ENCODE measurements at places on chromosomes 4 and X.

DNA sequence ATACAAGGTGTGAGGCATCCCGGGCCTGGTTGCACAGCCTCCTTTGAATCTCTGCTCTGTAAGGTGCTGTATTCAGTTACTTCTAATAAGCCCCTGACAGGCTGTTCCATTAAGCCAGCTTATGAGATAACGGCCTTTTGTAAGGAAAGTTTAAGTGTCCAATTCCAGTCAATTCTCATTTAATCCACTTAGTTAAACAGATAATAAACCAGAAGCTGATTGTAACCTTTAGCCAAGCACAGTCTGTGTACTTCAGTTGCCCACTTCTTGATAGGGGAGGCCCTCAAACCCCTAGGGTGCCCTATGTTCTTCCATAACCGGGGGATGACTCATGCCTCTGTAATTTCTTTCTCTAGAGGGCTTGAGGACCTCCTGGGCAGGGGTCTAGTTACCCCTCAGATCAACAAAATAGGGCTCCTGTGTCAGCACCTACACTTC lies 63.4 kb downstream of the RASL11B start:
- no peak for DNase-seq

DNA sequence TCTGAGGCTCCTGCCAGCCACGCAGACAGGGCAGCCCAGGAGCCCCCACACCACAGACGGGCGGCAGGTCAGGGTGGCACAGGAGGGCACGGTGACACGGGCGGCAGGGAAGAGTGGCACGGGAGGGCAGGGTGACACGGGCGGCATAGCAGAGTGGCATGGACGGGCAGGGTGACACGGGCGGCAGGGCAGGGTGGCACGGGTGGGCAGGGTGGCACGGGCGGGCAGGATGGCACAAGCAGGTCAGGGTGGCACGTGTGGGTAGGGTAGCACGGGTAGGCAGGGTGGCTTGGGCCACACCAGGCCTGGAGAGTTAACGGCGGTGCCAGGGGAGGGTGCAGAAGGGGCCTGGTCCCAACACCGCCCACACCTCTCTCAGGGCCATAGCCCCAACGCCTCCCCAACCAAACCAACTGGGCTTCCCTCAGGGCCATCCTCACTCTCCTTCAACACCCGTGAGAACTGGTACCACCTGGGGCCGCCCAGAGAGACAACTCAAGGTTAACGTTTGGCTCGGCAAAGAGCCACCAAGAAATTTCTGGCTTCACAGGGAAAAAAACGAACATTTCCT lies 3.4 kb downstream of the CTBP1 start:
- DNase-seq: no peak

DNA sequence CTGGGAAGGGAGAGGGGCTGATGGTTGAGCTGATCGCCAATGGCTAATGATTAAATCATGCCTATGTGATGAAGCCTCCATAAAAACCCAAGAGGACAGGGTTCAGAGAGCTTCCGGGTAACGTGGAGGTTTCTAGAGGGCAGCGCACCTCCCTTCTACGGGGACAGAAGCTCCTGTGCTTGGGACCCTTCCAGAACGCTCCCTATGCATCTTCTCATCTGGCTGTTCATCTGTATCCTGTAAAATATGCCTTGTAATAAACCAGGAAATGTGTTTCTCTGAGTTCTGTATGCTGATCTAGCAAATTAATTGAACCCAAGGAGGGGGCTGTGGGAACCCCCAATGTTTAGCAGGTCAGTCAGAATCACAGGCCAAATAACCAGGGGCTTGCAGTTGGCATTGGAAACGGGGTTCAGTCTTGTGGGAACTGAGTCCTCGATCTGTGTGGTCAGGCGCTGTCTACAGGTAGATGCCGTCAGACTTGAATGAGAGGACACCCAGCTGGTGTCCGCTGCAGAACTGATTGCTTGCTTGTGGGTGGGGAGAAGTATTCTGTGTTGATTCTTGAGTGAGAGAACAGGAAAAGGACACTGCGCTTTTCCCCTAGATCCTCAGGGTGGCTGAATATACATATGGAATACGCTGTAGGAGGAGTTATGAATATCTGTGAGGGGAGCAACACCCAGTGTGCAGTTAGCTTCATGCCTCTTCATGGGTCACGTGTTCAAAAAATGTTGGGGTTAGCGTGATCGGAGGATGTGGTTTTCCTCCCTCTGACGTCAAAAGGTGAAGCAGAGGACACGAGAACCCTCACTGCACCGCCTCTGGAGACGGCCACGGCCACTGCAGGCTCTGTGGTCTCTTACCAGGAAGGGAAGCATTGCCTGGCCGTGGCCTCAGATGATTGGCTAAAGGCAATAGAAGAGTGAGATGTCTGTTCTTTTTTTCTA lies 29.2 kb downstream of the HTT-AS start:
- no peak for DNase-seq

GRCh38 chr4:164012396-164013027 lies 518.0 kb downstream of the TMA16 start:
- no peak for DNase-seq

- DNase-seq: no peak
Observed at GRCh38 chr4:20528508-20528907, 171.8 kb upstream of the PACRGL start.

DNA sequence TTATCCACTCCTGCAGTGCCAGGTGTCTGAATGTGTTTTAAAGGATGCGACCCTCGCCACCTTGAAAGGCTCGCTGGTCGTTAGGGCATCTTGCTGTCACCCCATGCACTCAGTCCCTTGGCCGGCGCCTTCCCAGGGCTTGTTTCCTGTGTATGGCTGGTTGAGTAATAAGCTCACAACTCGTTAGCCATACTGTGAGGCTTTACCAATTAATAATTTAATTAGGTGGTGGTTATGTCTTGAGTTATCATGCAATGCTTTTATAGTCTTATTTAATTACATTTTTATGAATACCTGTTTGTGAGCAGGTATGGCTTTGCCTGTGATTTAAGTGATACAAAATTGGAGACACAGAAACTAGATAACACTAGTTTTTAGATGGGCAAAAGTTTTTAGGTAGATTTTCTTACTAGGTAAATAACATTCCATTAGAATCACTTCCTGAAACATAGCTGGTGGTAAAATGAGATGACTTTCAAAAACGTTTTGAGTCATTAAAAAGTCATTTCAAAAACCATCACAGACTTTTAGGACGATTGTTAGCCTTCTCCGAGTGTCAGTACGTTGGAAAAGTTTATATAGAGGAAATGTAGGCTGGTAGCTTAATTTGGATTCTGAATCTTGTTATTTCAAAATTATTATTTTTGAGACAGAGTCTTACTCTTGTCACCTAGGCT lies 18.2 kb downstream of the PTTG2 start:
- no peak for DNase-seq

DNA sequence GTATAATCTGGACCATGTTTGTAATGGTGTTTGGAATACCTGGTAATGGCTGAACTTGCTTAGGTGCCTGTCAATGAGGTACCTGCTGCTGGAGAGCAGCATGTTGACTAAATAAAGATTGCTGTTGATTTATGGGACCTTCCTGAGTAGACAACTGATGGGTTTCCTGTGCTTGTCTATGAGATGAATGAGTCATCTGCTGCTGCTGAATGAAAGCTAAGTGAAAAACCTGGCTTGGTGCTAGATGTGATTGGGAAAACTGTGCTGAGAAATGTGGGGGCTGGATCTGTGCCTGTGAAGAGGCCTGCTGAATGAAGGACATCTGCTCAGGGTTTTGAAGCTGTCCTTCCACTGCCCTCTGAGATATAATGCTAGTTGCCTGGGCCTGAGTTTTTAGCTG lies 69.6 kb downstream of the WNK3 start:
- DNase-seq: no peak

DNA sequence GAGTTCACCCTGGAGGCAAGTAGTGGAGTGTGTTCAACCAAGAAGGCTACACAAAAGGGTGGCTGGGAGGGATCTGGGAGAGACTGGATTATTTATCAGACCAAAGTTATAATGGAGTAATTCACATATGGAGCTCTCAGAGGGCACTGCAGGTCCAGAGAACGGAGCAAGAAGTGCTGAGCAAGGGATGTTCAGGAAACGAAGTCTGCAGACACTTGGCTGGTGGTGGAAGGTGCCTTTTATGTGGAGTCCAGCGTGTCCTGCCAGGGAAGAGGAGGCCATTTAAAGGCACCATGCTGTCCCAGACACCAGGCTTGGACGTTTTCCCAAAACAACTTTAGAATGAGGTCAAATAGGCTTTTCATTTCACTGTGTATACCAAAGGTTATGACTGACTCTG lies 130.1 kb downstream of the CEP135 start:
- DNase-seq: no peak

DNA sequence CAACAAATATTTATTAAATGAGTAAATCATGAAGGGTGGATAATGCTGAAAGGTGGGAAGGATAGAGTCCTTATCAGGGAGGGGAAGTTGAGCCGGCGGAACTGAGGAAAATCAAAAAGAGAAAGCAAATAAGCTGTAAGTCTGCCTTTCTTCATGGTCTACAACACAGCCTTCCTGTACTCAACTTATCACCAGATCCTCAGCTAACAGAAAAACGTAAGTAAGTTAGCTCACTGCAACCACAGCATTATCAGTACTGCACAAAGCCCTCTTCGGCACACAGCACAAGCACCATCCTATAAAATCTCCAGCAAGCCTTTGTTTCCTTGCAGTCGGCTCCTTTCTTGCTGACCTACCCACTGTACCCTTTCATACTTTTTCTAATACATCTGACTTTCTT lies 70.3 kb downstream of the CRMP1 start:
- DNase-seq: no peak

- no peak for DNase-seq
Observed at GRCh38 chr4:6029254-6029653, 11.0 kb upstream of the C4orf50 start.

DNA sequence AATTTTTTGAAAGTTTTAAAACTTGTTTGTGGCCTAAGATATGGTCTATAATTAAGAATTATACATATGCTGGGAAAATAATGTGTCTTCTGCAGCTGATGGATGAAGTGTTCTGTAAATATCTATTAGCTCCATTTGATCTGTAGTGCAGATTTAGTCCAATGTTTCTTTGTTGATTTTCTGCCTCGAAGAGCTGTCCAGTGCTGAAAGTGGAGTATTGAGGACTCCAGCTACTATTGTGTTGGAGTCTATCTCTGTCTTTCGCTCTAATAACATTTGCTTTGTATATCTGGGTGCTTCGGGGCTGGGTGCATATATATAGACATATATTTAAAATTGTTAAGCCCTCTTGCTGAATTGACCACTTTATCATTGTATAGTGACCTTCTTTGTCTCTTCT lies 2127.3 kb downstream of the PCDH7 start:
- DNase-seq: no peak

GRCh38 chr4:132991111-132991510 lies 158.0 kb upstream of the PCDH10 start:
- DNase-seq: no peak

- DNase-seq: no peak
Observed at GRCh38 chr4:138833974-138834373, 181.6 kb upstream of the NOCT start.

GRCh38 chrX:150156615-150157014 lies 206.5 kb upstream of the MAMLD1 start:
- DNase-seq: no peak

DNA sequence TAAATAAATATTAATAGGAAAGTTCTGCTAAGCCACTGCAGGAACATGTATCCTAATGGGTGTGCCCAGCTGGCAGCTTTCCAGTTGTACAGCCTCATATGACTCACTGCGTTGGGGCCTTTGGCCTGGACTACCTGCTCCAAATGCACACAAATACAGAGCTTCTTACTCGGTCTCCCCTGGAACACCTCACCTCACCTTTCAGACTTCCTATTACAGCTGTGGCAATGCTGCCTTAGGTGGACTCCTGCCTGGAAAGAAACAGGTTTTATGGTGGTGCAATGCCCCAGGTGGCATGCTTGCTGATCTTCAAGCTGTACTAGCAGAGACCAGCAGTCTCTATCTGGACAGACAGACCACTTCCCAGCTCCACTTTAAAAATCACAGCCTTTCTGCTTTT lies 85.7 kb upstream of the EXOC1L start:
- DNase-seq: no peak

DNA sequence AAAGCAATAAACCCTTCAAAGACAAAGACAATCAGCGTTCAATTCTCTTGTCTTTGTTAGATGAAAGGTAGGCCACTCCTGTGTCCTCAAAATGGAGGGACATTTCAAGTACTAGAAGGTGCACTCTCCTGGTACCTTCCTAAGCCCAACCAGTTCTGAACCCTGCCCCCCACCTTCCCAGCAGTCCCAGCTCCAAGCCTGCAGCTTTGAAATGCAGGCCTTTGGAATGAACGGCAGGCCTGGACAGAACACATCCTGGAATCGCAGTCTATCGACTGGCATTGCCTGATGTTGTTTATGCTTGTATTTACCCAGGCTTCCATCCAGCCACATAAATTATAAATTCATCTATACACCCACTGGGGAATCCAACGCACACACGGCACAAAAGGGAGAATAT lies 47.4 kb downstream of the RASGEF1B start:
- DNase-seq: no peak

- no peak for DNase-seq
Observed at GRCh38 chr4:136750897-136751296, 781.4 kb downstream of the PCDH18 start.

DNA sequence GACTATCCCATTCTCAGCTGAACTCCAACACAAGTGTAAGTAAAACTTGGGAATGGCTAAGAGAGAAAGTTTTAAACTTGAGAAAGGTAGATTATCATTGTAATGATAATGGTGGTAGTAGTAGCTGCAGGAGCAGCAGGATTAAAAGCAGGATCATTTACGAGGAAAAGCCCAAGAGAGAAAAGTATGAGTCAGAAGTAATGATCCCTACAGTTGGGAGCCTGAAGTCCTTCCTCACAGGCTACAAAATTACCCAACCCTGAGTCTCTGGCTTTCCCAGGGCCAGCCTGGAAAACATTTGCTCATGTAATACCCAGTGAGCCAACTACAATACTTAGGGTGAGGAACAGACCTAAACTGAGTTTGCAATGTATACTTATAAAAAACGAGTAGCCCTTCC lies 4.4 kb upstream of the PRDM8 start:
- DNase-seq: no peak

- no peak for DNase-seq
Observed at GRCh38 chrX:37060999-37061398, 52.8 kb downstream of the FAM47C start.

GRCh38 chrX:23937100-23937499 lies 29.3 kb downstream of the CXorf58 start:
- no peak for DNase-seq

DNA sequence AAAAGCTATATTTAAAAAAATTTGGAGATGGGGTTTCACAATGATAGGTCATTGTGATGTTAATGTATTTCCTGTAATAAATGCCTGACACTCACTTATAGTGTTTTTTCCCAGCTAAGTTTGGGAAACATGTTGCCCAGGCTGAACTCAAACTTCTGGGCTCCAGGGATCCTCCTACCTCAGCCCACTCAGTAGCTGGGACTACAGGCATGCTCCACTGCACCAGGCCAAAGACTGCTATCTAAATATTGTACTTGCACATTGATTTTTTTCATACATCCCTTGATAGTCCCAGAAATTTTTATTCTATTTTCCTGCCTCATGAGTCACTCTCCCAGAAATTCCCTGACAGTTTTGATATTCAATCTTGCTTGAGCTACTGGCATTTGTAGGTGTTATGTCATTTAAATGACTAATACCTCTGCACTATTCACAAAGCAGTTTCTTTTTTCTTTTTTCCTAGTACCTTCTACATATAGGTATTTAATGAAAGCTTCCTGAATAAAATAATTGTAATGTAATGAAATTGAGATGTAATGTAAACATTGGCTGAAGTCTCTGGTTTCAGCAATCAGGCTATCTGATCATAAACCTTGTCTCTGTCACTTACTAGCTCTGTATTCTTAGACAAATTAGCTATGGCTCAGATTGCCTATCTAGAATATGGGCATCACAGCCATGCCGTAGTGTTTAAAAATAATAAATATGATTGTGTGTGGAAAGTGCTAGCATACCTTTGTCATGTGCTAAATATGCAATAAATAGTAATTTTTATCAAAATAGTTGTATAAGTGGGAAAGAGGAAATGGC lies 1973.0 kb upstream of the AGA start:
- DNase-seq: no peak

Data from NCI-H2107 (cell line).